ENCODE measurements at places on chromosomes 3 and 15.

DNA sequence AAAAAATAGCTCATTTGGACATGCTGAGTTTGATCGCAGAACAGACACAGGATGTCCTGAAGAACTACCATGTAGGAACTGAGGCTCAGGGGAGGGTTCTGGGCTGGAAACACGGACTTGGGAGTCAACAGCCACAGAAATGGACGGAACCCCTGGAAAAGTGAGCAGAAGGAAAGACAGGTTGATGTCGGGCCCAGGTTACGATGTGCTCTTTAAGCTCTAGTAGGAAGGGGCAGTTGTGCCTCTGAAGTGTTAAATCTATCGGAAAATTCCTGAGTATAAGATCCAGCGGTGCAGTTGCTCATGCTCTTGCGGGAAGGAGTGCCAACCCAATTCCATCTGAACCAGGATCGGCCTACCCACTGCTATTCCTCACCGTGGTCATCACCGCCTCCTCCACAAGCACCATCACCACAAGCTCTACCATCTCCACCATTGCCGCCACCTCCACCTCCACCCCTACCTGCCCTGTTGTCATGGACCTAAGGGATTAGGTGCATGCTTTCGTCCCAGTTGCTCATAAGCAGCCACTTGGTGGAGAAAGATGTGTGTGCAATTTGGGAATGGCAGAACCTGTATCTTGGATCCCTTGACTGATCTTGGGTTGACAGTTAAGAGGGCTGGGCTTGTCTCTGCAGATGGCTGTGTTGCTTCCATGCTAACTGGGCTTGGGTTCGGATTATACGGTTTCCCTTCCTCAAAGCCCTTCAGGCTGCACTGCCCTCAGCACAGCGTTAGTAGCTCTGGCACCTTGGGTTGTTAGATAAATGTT is 108.5 kb downstream of the ASB7 start:
- DNase-seq = peak; percentile 9

- no peak for DNase-seq
Observed at GRCh38 chr15:41018534-41018933, 65.3 kb downstream of the CHAC1 start.

- peak; percentile 74 for DNase-seq
Observed at GRCh38 chr3:11582191-11582968, 61.3 kb downstream of the VGLL4 start.

GRCh38 chr3:194112120-194113106 is 23.5 kb upstream of the HES1 start:
- peak; percentile 26 for DNase-seq

- DNase-seq = peak; percentile 84
Observed at GRCh38 chr15:28106294-28107110, 7.4 kb upstream of the OCA2 start.

GRCh38 chr3:17539436-17539835 is 203.0 kb downstream of the TBC1D5 start:
- DNase-seq = no peak

DNA sequence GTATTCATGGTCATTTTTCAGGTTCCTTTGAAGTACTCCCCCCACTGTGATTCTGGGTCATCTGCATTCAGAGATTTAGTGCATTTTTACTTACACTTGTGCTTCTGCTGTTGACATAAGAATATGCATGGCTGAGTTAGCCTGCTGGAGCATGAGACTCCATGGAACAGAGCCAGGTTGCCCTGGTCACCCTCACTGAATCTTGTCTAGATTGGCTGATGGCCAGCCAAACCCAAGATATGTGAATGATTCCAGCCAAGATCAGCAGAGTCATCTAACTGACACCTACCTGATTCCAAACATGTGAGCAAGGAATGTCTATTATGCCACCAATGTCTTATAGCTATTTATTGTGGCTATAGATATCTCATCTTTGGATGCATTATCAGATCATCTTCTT is 25.1 kb downstream of the DTWD1 start:
- DNase-seq = no peak

- no peak for DNase-seq
Observed at GRCh38 chr3:43222590-43222989, 63.8 kb upstream of the SNRK start.

GRCh38 chr3:46670000-46670890 is 23.2 kb downstream of the ALS2CL start:
- peak; percentile 36 for DNase-seq

DNA sequence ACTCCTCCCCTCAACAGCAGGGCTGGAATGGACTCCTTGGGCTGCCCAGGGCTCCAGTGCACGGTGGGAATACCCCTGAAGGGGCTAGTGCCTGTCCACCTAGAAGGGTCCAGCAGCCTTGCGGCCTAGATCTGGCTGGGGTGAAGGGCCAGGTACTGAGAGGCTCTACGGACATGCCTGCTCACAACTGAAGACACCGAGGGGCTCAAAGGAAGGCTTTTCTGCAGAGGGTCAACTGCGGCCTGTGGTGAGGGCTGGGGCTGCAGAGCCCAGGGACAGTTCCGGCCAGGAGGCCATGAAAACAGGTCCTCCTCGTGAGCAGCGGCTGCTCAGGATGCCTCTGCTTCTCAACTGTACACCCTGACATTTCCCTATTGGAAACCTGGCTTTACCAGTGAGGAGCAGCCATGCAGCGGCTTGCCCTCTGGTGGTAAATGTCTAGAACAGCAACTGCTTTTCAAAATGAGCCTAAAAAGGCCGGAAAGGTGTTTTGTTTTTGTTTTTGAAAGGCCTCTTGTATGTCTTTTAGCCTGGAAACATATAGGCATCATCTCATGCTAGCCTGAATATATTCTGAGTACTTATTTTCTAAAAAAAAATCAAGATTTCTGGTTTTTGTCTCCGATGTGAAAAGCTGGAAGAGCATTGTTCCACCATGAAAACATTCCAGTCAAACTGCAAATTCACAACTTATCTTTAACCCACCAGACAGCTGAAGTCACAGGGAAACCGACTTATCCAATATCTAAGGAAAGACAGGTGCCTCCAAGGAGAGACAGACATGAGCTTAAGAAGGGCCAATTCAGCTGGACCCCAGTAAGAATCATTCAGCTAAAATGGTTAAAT is 163.4 kb downstream of the KLF13 start:
- peak; percentile 83 for DNase-seq

GRCh38 chr3:71789922-71790321 is 5.0 kb upstream of the PROK2 start:
- no peak for DNase-seq

All from H7 (cell line).